ENCODE measurements at places on chromosomes 1 and 21.

GRCh38 chr1:18805925-18806849 lies 53.3 kb downstream of the TAS1R2 start:
- no peak for DNase-seq

GRCh38 chr21:15423676-15424445 lies 305.9 kb upstream of the USP25 start:
- no peak for DNase-seq

DNA sequence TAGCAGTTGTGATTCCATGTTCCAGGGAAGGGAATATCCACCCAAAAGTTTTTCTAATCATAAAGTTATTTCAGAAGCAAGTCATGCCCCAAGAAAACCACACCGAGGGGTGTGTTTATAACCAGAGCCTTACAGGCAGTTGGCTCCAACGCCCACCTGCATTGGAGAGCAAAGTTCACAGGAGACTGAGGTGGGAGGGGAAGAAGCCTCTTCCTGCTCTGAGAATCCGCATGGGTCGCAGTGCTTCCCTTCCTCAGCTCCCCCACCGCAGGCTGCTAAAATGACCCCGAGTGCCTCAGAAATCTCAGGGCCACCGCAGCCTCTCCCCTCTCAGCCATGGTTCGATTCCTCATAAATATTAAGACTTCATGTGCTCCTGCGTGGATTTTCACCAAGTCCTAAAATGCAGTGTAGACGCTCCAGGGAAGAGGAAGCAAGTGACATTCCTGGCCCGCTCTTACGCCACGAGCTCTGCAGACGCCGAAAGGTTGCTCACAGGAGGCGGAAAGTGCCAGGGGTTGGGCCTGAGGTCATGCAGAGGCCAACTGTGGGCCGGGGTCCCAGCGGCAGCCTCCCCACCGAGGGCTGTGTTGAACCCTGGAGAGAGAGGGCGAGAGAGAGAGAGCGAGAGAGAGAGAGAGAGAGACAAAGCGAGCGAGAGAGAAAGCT lies 13.4 kb upstream of the SPSB1 start:
- no peak for DNase-seq

DNA sequence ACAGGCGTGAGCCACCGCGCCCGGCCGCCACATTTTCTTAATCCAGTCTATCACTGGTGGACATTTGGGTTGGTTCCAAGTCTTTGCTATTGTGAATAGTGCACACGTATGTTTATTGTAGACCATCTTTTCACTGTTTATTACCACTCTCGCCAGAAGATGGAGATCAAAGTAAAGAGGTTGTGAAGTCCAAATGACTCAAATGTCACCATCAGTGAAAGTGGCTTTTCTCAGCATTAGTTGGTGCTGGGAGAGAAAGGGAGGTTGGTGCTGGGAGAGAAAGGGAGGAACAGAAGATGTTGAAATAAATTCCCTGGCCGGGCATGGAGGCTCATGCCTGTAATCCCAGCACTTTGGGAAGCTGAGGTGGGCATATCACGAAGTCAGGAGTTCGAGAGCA lies 10.4 kb upstream of the UHMK1 start:
- no peak for DNase-seq

GRCh38 chr1:53971718-53972117 lies 25.6 kb downstream of the LRRC42 start:
- DNase-seq, result no peak

- no peak for DNase-seq
Measured at GRCh38 chr1:186761358-186761757, 67.4 kb upstream of the PLA2G4A start.

DNA sequence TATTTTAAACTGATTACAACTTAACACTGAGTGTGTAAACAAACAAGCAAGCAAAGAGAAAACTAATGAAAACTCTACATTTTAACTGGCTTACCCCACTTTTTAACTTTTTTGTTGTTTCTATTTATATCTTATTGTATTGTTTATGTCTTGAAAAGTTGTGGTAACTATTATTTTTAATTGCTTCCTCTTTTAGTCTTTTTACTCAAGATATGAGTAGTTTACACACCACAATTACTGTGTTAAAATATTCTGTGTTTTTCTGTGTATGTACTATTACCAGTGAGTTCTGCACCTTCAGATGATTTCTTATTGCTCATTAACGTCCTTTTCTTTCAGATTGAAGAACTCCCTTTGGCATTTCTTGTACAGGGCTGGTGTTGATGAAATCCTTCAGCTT lies 4.7 kb upstream of the HHAT start:
- no peak for DNase-seq

- DNase-seq, result no peak
Measured at GRCh38 chr1:52288286-52288685, 77.7 kb downstream of the CC2D1B start.

- DNase-seq, result no peak
Measured at GRCh38 chr1:117622726-117623125, 16.9 kb downstream of the TENT5C start.

GRCh38 chr1:116819081-116819480 lies 64.9 kb downstream of the CD2 start:
- DNase-seq, result no peak

- peak; percentile 47 for DNase-seq
Measured at GRCh38 chr1:101238031-101238628, 1.3 kb downstream of the S1PR1 start.

GRCh38 chr1:242745079-242745478 lies 220.6 kb upstream of the PLD5 start:
- DNase-seq, result no peak

DNA sequence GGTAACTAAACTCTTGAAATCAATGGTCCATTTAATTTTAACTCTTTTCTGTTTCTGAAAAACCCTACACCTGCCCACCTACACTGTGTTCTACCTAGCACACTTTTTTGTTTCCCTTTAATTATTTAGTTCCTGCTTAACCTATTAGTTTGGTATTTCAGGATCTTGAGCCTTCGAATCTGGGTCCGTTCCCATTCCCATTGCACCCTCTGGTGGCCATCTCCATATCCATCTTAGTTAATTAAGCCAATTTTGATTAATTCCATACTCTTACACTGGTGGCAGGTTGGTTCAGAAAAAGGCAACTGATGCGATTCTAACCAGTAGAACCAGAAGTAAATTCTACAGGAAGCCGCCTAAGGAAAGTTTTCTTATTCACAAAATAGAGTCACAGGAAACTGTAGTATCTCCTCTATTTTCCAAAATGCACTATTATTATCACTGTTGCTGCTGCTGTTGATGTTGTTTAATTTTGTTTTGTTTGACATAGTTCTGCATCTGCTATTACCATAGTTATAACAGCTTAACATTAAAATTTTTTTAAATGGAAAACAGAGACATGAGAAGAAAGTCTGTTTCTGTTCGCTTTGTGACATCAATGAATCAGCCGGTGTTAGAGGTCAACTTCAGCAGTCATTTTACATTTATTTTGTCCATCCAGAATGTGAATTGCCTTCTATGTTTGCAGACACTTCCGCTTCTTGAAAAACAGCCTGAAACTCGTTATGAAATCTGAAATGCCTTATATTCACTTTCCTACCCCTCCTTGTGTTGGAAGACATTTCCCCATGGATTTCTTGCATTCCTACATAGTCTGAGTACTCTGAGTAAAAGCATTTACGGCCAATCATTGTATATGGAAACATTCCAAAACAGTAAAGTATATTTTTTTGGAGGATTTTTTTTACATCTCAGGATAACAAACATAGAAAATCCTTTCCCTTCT lies 115.5 kb upstream of the NCAM2 start:
- DNase-seq, result no peak

GRCh38 chr21:16330908-16331268 lies 601.1 kb downstream of the USP25 start:
- DNase-seq, result no peak

DNA sequence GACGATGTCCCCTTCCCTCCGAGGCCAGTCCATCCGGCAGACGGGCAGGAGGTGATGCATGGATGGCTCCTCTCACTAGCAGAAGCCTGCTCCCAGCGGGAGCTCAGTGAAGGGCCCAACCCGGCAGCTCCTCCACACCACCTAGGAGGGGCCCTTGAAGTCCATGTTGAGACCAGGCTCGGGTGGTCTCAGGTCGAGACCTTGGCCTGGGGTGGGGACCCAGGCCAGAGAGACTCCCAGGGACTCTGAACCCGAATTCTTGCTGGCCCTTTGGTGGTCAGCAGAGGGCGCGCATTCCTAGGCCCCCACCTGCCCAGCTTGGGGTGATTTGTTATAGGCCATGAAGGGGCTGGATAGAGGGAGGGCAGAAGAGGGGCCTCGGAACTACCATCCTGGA lies 642 bp upstream of the NT5C1A start:
- peak; percentile 71 for DNase-seq

DNA sequence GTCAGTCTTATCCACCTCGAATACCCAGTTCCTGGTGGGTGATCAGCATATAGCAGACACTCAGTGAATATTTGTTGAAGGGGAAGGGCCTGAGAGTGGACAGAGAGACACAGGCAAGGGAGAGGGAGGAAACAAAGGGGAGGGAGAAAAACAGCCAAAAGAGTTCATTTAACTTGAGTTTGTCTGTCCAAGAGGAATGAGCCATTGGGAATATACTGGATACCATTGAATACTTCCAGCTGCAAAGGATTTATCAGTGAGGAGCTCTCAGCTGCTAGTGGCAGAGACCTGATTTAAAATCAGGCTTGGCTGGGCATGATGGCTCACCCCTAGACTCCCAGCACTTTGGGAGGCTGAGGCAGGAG lies 11.5 kb upstream of the BGLAP start:
- no peak for DNase-seq

DNA sequence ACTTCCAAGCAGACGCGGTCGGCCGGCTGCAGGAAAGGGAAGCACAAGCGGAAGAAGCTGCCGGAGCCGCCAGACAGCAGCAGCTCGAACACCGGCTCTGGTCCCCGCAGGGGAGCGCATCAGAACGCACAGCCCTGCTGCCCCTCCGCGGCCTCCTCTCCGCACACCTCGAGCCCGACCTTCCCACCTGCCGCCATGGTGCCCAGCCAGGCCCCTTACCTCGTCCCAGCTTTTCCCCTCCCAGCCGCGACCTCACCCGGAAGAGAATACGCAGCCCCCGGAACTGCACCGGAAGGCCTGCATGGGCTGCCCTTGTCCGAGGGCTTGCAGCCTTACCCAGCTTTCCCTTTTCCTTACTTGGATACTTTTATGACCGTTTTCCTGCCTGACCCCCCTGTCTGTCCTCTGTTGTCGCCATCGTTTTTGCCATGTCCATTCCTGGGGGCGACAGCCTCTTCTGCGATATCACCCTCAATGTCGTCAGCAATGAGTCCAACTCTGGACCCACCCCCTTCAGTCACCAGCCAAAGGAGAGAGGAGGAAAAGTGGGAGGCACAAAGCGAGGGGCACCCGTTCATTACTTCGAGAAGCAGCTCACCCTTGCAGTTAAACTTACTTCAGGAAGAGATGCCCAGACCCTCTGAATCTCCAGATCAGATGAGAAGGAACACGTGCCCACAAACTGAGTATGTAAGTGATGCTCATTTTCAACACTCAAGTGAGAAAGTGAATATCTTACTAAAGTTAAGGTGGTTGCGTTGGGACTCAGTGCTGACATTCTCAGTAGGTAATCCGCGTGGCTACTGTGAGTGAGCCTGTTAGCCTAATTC lies 25.5 kb downstream of the UTS2 start:
- DNase-seq, result peak; percentile 67

GRCh38 chr1:206538086-206538770 lies 30.9 kb downstream of the RASSF5 start:
- no peak for DNase-seq

GRCh38 chr1:193406901-193407300 lies 220.5 kb upstream of the B3GALT2 start:
- peak; percentile 32 for DNase-seq

- DNase-seq, result peak; percentile 47
Measured at GRCh38 chr1:24641646-24642151, 1.4 kb upstream of the SRRM1 start.

DNA sequence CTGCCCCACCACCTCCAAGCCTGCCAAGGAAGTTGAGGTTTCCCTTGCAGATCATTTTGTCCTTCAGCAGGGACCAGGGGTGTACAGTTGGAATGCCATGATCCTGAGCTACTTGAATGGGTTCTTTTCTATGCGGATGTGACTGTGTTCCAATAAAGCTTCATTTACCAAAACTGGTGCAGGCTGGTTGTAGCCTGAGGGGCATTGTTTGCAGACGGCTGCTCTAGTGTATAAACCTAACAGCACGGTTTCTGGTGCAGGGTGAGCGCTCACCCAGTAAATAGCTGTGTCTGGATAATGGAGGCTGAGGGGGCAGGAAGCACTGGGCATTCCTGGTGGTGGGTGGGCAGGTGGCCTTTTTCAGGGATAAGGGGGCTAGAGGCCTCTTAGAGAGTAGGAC lies 72.7 kb upstream of the ACTL8 start:
- DNase-seq, result no peak

DNA sequence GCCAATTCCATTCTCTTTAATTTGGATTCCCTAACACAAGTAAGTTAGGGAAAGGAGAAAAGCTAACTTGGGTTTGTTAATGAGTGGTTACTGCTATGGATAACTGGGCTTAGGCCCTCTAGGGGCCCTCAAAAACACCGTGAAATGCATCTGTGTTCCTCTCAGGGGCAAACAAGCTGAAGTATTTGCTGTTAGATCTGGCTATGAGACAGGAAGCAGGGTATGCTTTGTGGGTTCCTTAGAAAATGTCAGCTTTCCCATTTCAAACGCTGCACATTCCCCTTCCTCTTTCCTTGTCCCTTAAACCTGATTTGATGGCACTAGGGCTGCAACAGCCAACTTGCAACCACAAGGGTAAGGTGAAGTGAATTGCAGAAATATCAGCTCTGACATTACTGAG lies 5.7 kb upstream of the CAP1 start:
- DNase-seq, result no peak

- DNase-seq, result no peak
Measured at GRCh38 chr1:22287946-22288520, 145.1 kb upstream of the WNT4 start.

DNA sequence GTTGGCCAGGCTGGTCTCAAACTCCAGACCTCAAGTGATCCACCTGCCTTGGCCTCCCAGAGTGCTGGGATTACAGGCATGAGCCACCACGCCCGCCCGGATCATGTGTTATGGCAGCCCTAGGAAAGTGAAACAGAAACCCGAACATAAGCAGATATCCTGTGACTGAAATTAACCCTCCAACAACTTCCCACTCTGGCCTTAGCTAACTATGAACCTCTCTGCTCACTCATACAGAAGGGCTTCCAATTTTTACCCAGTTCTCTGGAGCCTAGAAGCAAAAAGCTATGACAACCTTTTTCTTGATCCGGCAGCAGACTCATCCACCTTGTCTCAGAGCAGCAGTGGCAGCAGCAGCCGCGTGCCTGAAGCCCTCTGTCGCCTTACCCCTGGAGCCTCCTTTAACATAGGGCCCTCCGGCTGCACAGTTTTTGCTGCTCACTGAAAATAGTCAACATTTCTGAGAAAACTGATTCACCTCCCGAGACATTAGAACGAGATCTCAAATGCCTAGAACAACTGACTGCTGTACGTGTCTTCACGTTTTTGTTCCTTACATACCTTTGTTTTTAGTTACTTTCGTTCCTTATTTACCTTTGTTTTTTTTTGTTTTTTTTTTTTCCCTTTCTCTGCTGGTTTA lies 9.3 kb downstream of the CBR1 start:
- DNase-seq, result peak; percentile 47

- DNase-seq, result no peak
Measured at GRCh38 chr1:198359024-198359653, 181.3 kb downstream of the ATP6V1G3 start.

Data from GM13976 (cell line).